ENCODE measurements at places on chromosomes 16 and 17.
A peak's percentile ranks its signal among the peaks of the same experiment; 100 is the strongest.

GRCh38 chr17:8746501-8747236 lies 2.0 kb upstream of the CCDC42 start:
- DNase-seq = no peak

GRCh38 chr17:2092253-2092652 lies 37.4 kb downstream of the HIC1 start:
- DNase-seq = no peak

DNA sequence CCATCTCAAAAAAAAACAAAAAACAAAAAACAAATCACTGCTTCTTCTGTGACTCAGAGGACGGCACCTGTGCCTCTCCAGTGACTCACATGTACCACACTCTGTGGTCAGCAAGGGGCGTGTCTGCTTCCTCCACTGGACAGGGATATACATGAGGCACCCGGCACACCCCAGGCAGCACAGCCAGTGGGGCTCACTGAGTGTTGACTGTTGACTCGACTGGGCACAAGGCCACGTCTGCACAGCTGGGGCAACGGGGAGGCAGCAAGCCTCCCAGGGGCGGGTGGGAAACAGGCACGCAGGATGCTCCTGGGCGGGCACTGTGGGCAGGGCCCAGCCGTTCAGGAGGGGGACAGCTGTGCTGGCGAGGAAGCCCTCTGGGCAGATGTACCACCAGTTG lies 64.1 kb downstream of the TIMM22 start:
- no peak for DNase-seq

DNA sequence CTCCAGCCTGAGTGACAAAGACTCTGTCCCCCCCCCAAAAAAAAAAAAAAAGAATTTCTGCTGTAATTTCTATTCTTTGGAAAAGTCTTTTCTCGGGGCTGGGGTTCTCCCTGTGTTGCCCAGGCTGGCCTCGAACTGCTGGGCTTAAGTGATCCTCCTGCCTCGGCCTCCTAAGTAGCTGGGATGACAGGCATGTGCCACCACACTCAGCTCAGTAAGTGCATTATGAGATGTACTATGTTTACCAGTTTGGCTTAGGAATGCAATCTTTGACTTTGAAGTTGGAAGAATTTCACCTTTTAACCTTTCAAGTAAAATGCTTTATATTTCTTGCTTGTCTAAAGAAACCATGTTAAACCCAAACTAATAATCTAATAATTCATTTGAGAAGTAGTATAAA lies 28.0 kb upstream of the ADCY7 start:
- no peak for DNase-seq

GRCh38 chr17:77437017-77437416 lies 296.2 kb downstream of the SEC14L1 start:
- peak; percentile 70 for DNase-seq

- no peak for DNase-seq
These were observed 22.9 kb downstream of the DHRS7B start for GRCh38 chr17:21149621-21150020.

DNA sequence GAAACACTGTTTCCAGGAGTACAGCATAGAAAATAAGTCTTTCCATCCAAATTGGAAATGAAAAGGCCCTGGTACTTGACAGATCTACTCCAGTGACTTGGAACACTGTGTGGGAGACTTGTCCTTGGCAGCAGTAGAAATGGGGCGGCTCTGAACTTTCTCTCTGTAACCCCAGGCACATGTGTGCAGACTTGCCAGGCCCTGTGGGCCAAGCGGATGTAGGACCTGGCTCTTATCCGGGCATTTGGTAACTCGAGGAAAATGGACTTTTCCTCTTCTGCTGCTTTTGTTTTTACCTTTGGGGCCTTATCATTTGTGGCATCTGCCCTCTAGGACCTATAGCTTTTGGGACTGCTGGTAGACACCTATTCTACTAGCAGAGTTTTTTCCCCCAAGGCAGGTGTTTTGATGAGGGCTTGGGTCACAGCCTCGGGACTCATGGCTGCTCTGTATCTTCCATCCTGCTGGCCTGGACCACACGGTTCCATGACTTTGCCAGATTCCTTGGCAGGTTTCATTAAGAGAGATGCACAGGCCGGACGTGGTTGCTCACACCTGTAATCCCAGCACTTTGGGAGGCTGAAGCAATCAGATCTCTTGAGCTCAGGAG lies 43.5 kb downstream of the SMPD3 start:
- no peak for DNase-seq

DNA sequence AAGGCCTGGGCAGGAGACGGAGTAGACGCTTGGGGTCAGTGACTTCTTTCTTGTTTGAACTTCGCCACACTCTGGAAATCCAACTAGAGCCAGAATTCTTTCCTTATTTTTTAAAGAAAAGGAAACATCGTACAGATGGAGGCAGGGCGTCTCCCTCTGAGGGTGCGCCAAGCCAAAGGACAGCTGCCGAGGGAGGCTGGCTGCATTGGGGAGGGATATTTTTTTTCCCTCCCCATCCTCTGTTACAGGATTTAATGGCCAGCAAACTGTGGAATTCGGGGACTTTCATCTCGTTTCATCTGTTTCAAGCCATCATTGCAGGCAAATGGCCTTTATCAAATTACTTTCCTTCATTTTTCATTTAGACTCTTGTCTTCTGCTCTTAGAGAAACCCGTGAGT lies 15.9 kb downstream of the CDK5R1 start:
- DNase-seq = no peak

GRCh38 chr17:76752006-76752405 lies 14.1 kb downstream of the MFSD11 start:
- DNase-seq = no peak

DNA sequence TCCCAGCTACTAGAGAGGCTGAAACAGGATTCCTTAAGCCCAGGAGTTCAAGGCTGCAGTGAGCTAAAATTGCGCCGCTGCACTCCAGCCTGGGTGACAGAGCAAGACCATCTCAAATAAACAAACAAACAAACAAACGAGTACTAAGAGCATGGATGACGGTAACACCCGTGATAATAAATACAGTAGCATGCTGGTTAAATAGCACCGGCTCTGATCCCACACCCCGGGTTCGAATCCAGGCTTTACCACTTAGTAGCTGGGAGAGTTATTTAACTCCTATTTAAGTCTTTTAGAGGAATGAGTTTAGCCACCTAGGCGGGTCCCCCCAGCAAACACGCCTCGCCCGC lies 301 bp upstream of the METTL22 start:
- DNase-seq = no peak

- DNase-seq = peak; percentile 33
These were observed 245.6 kb upstream of the RBFOX1 start for GRCh38 chr16:7086822-7087616.

- no peak for DNase-seq
These were observed 4.6 kb downstream of the ZSCAN10 start for GRCh38 chr16:3094289-3095027.
